ENCODE measurements at places on chromosomes 11 and 22. TPM values are rescaled to one million over a fixed set of nuclear protein-coding genes. Genes with fewer than 3 reads are reported as not detected.

The ZNF70 gene
- total RNA-seq, result 5.4 TPM

The LARGE2 gene
- 67.4 TPM for total RNA-seq

The VPREB3 gene
- not detected for total RNA-seq

The LRRN4CL gene
- total RNA-seq, result 0.64 TPM

The PYGM gene
- total RNA-seq, result 0.51 TPM

GRCh38 chr11:119472856-119473222 is 49.9 kb upstream of the THY1 start:
- H3K27me3 ChIP-seq, result no peaks in the 10 kb centered on the region
- H3K4me3 ChIP-seq, result no peak overlapping the region
- no peak overlapping the region for H3K27ac ChIP-seq
- no peaks in the 10 kb centered on the region for H3K4me1 ChIP-seq
- DNase-seq, result no peak

DNA sequence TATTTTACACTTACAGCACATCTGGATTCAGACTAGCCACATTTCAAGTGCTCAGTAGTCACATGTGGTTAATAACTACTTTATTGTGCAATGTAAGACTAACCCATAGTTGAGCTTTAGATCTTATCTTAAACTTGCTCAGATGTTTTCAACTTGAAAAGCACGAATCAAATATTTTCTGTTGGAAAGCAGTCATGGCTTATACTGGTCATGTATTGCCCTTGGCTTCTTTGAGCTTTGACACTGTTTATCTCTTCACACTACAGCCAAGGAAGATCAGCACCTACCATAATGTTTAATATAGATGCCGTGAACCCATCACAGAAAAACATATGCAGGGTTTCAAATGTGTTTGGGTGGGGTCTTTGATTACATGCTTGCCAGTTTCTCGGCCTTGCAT is 4.4 kb downstream of the RBX1 start:
- no peak for DNase-seq
- no peaks in the 10 kb centered on the region for H3K4me1 ChIP-seq
- no peaks in the 10 kb centered on the region for H3K36me3 ChIP-seq
- no peaks in the 10 kb centered on the region for H3K27me3 ChIP-seq
- no peak overlapping the region for H3K4me3 ChIP-seq

DNA sequence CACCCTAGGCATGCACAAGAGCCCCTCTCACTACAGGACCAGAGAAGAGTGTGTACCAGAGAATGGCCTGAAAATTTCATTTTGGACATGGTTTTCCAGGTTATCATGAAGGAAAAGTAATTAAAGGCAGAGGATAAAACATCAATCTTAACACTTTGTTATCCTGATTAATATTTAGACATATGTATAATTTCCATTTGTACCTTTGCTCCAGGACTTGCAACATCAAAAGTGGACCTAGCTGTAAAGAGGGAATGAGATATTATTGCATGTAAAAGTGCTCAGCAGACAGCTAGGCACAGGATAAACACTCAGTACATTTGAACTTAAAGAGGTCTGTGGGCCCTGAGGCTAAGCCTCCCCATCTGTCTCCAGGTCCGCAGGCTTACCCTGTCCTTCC is 2.0 kb upstream of the SCN4B start:
- H3K36me3 ChIP-seq, result no peaks in the 10 kb centered on the region
- peaks cover 5% of the 10 kb centered on the region for H3K27me3 ChIP-seq
- DNase-seq, result no peak
- H3K4me1 ChIP-seq, result 0 out of 2 replicates have a peak, but pooled peaks cover 10% of the 10 kb centered on the region
- H3K27ac ChIP-seq, result no peak overlapping the region
- H3K4me3 ChIP-seq, result no peak overlapping the region

- no peaks in the 10 kb centered on the region for H3K27me3 ChIP-seq
- peaks cover 19% of the 10 kb centered on the region for H3K4me1 ChIP-seq
- H3K4me3 ChIP-seq, result no peak overlapping the region
- H3K27ac ChIP-seq, result no peak overlapping the region
Observed at GRCh38 chr11:7691759-7692350, 14.4 kb downstream of the OVCH2 start.

GRCh38 chr11:472272-472671 is 22.2 kb downstream of the PTDSS2 start:
- peaks cover 8% of the 10 kb centered on the region for H3K4me1 ChIP-seq
- H3K36me3 ChIP-seq, result no peaks in the 10 kb centered on the region
- no peak overlapping the region for H3K4me3 ChIP-seq
- no peaks in the 10 kb centered on the region for H3K27me3 ChIP-seq

DNA sequence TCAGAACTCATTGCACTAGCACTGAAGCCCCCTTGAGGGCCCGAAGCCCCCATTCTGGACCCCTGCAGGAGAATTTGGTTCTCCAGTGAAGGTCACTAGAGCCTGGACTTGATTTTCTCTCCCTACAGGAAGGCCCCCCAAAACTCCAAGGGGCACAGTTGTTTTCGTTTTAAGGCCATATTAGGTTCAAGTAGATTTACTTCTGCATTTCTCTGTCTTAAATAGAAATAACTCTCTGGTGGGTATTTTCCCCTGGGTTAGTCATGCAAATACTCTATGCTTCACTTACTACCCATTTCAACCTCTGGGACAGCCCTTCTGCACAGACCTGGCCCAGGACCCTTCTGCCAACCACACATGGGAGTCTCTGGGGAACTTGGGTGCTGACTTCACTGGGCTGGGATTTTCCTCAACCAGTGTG is 41.6 kb downstream of the WEE1 start:
- no peaks in the 10 kb centered on the region for H3K36me3 ChIP-seq
- no peaks in the 10 kb centered on the region for H3K27me3 ChIP-seq
- peak overlapping the region; percentile 43 for H3K4me3 ChIP-seq
- H3K27ac ChIP-seq, result peak overlapping the region; percentile 98
- H3K4me1 ChIP-seq, result peaks cover 32% of the 10 kb centered on the region

DNA sequence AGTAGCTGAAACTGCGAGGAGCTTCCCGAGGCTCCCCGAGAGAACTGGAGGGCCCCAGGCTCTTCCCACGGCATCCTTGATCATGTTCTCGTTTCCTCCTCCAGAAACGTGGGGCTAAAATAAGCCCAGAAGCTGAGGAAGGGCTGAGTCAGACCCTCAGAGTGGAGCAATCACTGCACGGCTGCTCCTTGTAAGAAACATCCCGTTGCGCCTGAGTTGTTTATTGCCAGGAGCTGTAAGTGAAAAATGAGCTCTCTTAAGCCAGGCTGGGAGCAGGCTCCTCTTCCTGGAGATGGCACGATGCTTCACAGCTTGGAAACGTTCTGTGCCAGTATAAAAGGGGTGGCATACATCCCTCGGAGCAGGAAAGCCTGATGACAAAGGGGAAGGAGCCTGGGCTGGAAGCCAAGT is 47.3 kb upstream of the SYN3 start:
- H3K4me3 ChIP-seq, result no peak overlapping the region
- H3K27ac ChIP-seq, result no peak overlapping the region
- no peaks in the 10 kb centered on the region for H3K27me3 ChIP-seq
- H3K36me3 ChIP-seq, result no peaks in the 10 kb centered on the region
- no peak for DNase-seq
- H3K4me1 ChIP-seq, result no peaks in the 10 kb centered on the region

DNA sequence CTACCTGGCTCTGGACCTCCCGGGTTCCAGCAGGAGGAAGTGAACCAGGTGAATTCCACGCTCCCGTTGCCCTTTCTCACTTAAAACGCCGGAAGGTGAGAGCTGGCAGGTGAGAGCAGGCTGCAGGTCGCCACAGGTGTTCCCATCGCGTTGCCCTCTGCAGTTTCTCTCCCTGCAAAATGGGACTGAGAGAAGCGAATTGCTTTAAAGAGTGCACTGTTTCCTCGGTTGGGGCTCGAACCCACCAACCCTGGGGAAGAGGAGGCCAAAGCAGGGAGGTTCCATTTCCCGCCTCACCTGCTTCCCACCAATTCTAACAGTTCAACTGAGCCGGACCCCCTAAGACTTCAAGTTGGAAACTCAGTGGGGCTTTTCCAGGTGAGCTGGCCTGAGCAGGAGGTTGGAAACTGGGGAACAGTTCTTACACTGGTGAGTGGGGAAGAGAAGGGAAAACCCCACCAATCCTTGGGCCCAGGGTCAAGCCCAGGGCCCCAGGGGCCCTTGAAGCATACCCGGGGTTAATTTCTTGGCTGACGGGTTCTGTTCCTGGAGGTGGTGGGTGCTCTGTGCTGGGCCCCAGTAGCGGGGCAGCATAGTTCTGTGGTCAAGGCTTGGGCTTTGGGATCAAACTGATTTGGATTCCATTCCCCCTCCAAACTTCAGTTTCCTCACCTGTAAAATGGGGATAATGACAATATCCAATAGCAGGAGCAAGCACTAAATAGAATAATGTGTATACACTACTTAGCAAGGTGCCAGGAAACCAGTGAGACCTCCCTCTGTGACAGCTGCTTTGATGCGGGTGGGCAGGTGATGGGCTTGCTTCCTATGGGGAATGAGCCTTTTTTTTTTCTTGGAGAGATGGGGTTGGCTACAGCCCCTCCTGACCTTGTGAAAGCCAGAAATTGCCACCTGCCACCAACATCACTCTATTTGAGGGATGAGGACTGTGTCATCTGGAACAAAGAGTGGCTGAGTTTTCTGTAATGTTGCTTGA is 788 bp downstream of the CD82 start:
- no peak for DNase-seq
- H3K27ac ChIP-seq, result no peak overlapping the region
- H3K4me3 ChIP-seq, result peak overlapping the region; percentile 52
- no peaks in the 10 kb centered on the region for H3K36me3 ChIP-seq

GRCh38 chr11:13745165-13745564 is 76.7 kb downstream of the FAR1 start:
- H3K4me3 ChIP-seq, result no peak overlapping the region
- no peaks in the 10 kb centered on the region for H3K36me3 ChIP-seq
- no peaks in the 10 kb centered on the region for H3K4me1 ChIP-seq
- no peak for DNase-seq

DNA sequence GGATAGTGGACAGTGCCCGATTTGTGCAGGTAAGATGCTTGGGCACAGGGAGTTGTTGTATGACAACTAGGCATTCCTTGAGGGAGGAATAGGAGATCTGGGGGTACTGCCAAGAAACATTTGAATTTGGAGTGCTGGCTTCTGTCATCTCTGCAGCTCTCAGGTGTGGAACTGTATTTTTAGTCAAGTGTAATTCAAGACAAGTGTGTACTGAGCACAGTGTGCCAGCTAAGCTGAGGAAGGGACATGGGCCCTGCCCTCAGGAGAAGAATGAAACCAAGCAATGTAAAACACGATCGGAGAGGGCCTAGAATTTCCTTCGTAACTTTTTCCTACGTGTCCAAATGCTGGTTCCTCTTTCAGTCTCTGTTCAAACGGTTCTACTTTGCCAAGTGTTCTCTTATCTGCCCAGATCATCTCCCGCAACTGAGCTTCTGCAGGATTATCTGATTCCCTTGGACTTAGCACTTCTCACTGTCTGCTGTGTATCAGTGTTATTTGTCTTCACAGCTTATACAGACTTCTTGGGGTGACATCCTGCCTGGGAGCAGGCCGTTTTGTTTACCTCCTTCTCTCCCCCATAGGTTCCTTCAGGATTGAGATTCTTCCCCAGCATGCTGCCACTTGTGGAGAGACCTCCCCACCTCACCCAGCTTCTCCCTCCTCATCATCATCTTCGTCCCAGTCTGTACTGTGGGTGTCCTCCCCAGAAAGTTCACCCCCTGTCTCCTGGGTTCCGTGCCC is 27.6 kb downstream of the ART5 start:
- DNase-seq, result no peak
- H3K36me3 ChIP-seq, result no peaks in the 10 kb centered on the region
- H3K27me3 ChIP-seq, result no peaks in the 10 kb centered on the region
- no peak overlapping the region for H3K4me3 ChIP-seq
- H3K4me1 ChIP-seq, result peaks cover 8% of the 10 kb centered on the region

GRCh38 chr11:67576735-67577475 is 6.7 kb upstream of the GSTP1 start:
- H3K36me3 ChIP-seq, result no peaks in the 10 kb centered on the region
- H3K27ac ChIP-seq, result peak overlapping the region; percentile 16
- H3K4me3 ChIP-seq, result no peak overlapping the region
- peaks cover 55% of the 10 kb centered on the region for H3K4me1 ChIP-seq
- DNase-seq, result peak; percentile 49

GRCh38 chr11:33802194-33802950 is 28.1 kb upstream of the FBXO3 start:
- H3K4me1 ChIP-seq, result peaks cover 11% of the 10 kb centered on the region
- H3K27me3 ChIP-seq, result no peaks in the 10 kb centered on the region
- peak; percentile 75 for DNase-seq
- no peak overlapping the region for H3K27ac ChIP-seq

DNA sequence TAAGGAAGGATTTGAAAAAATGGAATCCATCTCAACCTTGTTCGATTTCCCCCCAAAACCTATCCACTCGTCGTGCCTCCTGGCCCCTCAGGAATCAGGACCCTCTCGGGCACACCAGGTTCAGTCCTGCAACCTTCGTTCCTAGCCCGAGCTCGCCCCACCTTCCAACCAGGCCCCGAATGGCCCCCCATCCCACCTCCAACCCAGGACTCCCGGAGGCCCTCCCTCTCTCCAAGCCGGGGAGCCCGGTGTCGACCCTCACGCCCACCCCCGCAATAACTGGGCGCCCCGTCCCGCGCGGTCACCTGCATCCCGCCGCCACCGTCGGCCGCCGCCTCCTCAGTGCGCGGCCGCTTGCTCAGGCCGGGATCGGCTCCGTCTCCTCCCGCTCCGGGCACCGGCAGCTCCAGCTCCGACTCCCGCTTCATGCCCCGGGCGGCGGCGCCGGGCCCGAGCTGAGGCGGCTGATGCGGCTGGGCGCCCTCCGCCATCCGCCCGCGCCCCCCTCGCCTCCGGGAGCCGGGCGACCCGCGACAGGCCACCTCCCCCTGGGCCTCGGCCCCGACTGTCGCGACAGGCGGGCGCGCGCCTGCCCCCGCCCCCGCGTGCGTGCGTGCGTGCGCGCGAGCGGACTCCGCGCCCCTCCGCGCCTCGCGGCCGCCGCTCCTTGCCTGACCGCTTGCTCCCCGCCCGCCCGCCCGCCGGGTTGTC is 534 bp downstream of the RBFOX2 start:
- H3K27ac ChIP-seq, result peak overlapping the region; percentile 81
- no peaks in the 10 kb centered on the region for H3K27me3 ChIP-seq
- H3K36me3 ChIP-seq, result no peaks in the 10 kb centered on the region
- peak overlapping the region; percentile 93 for H3K4me3 ChIP-seq
- peaks cover 11% of the 10 kb centered on the region for H3K4me1 ChIP-seq
- no peak for DNase-seq

DNA sequence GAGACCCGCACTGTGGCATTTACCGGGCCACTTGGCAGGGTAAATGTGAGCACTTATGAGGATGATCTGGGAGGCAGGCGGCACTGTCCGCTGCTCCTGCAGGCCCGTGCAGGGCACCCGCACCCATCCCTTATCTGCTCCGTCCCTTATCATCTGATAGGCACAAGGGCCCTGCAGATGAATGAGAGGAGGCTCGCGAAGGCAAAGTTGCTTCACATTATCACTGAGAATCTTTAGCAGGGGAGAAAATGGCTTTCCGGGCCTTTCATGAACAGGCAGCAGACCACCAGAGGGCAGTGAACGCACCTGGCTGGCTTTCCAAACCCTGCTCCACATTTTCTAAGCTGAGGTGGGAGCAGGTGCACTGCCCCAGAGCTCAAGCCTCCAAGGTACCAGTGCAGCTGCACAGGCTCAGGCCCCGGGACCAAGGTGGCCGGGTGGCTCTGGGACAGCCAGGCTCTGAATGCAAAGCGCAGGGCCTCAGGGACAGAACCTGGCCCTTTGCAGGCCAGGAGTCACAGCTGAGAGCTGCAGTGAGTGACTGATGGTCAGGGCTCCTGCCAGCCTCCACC is 165.6 kb downstream of the SHANK2 start:
- no peaks in the 10 kb centered on the region for H3K4me1 ChIP-seq
- no peak overlapping the region for H3K27ac ChIP-seq
- peak; percentile 79 for DNase-seq
- no peak overlapping the region for H3K4me3 ChIP-seq
